ENCODE measurements at places on chromosomes 6 and 20. TPM values are rescaled to one million over a fixed set of nuclear protein-coding genes. Genes with fewer than 3 reads are reported as not detected.
A peak's percentile ranks its signal among the peaks of the same experiment; 100 is the strongest.

The TCEA2 gene
- total RNA-seq: 52.0 TPM

The RBPJL gene
- not detected for total RNA-seq

The HAO1 gene
- total RNA-seq: not detected

The LAMA2 gene
- 0.40 TPM for total RNA-seq

The UST gene
- 1.6 TPM for total RNA-seq

The WFDC10B gene
- total RNA-seq: not detected

The EYA2 gene
- 0.16 TPM for total RNA-seq

The OLIG3 gene
- total RNA-seq: 3.5 TPM

The SMOC2 gene
- total RNA-seq: not detected

The CRIP3 gene
- total RNA-seq: 4.6 TPM

The RBM24 gene
- not detected for total RNA-seq

- no peak for ATAC-seq
These were observed 108.1 kb upstream of the DUSP22 start for GRCh38 chr6:184161-184700.

DNA sequence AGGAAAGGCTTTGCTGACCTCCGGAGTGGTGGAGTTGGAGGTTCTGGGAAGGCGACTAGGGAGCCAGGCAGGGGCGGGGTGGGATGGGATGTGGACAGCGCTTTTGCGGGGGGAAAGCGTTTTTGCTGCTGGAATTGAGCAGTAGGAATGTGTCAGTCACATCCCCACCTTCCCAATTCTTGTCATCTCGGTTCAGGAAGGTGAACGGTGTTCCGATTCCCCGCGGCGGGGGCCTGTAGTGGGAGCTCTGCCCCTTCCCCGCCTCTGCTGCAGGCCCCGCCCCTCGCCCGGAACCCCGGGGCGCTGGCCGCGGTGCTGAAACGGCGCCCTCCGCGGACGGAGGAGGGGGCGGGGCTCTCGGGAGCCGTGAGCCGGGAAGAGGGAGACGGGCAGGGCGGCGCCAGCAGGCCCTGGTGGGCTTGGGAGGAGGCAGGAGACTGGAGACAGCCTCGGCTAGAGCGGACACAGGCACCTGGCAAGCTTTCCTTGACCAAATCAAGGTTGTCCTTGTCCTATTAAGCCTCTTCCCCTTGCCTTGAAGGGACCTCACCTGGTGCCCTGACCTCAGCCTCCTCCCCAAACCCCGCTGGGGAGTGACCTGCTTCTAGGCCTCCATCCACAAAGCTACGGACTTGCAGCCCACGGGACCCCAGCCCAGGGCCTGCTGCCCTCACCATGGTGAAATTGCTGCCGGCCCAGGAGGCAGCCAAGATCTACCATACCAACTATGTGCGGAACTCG is at the start of gene LHFPL5:
Gene LHFPL5, plus strand, starts transcription at position 357 of the 741 bp plus-strand sequence. Its CDS starts 319 bp downstream, at position 676.
- peak; percentile 71 for ATAC-seq

DNA sequence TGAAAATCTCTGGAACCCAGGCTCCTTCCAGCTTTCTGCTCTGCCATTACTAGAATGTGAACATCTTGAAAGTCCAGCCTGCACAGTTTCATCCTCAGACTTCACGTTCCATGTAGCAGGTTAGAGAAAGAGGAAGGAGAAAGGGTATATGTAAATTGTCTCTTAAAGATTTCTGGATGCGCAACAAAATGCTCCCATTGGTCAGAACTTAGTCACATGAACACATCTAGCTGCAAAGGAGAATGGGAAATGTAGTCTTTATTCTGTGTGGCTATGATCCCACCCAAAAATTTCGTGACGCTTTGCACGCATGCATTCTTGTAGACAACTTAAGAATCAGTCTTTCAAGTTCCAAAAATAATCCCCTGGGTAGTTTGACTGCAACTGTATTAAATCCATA is 46.4 kb upstream of the CHD6 start:
- ATAC-seq: no peak

DNA sequence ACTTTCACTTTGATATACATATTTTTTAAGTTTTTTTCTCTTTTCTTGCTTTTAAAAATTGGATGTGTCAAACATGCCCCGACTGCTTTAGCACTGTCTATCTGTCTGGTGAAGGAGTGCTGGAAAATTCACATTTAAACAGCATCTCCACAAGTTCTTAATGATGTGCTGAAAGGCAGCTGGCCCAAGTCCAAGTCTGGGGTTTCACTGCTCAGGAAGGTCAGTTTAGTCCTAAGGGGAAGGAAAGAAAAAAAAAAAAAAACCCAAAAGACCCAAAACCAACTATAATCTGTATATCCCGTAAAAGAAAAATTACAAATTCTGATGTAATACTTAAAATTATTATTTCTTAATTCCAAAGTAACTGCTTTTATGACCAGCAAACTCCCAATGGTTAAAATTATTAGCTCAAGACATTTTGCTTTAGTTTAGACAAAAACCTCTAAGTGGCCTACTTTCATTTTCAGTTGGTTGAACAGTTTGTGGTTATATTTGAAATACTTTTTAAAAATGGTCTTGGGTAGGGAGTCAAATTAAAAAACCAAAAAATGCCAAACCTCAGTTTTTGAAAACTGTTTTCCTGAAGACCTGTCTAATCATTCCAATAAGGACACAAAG is 79.5 kb upstream of the PREP start:
- no peak for ATAC-seq

DNA sequence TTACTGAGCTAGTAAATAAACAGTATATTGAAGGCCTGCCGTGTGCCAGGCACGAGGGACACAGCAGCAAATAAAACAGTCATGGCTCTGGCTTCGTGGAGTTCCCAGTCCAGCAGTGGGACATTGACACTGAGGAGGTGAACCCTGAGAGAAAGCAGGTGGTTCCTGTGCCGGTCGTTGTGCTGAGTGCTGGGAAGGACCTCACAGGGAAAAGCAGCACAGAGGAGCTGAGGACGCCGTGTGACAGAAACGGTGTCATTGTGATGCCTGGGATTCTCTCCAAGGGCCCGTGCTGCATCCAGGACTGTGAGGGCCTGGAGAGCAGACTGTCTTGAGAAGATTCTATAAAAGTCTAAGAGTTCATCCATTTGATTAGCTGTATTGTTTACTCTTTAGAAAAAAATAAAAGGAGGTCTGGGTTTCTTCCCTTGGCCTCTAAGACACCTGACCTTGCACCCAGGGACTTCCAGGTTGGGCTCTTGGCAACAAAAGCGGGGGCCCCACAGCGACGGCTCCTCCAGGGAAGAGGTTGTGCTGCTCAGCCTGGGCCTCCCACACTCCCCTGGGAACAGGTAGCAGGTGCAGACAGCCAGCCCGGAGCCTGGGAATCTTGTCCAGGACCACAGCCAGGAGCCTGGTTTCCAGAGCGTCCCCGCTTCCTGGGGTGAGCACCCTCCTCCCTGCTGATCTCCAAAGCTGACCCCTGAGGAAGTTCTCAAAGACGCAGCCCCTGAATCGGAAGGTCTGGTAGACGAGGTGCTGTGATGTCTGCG is 251.2 kb upstream of the PMEPA1 start:
- no peak for ATAC-seq

DNA sequence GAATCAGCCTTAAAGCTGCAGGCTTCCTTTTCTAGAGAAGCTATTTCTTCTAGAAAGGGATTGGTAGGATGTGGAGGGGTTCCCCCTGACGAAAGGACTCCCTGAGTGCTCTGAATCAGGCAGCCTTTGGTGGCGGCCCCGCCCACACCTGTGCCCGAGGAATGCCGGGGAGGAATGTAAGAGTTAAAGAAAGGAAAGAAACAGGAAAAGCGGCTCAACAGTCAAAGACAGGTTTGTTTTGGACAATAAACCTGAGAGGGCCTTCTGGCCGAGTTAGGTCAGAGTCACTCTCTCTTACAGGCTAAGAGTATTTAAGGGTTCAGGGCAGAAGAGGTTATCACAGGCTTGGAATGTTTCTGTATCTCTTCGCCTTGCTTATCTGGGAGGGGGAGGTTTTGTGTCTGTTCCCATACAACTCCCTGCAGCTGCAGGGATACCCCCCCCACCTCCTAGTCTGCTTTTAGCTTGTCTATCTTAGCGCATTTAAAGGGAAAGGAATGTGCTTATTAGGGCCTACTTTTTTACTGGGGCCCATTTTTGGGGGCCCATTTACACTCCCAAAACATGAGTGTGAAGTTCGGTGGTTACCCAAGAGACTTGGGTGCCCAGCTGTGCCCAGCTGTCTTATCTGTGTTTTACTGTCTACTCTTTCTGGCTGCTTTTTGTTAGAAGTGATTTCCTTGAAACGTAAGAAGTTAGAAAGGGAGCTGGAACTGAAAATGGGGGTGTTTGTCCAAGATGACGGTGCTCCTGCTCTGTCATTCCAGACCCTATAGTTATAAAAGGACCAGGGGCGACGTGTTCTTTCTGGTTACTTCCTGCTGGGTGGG is 32.8 kb downstream of the DYNLT1 start:
- no peak for ATAC-seq

GRCh38 chr6:144152334-144152900 is 2.1 kb downstream of the STX11 start:
- ATAC-seq: no peak

DNA sequence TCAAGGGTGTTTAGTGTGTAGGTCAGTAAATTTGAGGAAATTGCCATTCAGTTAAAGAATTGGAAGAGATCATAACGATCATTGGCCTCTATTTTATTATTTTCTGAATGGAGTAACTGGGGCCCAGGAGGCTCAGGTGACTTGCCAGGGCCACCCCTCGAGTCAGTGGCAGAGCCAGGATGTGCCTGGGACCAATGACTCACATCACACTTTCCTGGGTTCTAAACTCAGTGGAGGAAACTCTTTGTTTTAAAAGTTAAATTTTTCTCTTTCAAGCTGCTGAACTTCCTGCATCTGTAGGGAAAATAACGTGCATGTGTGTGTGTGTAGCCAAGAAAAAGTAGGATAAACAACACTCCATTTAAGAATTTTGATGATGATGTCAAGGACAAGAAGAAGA is 135.5 kb downstream of the MYLK4 start:
- no peak for ATAC-seq

DNA sequence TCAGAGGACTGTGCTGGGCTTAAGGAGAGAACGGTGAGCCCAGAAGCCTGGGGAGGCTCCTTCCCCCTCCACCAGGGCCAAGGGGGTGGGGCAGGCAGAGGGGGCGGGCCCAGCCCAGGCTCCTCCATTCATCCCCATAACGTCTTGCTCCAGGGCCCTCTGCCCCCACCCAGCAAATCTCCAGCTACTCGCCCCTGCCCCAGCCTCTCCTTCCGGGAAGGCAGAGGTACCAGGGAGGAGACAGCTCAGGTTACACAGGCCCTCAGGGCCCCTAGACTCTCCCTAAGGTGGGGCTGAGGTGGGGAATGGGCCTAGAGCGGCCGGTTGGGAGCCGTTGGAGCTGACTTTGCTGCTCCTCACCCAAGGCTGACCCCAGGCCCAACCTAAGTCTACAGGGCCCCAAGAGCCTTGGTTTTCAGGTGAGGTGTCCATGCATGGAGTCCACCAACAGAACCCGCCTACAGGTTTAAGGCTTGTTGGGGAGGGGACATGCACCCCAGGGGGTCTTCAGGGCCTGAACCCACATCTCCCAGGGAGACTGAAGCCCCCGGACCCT is 1.2 kb downstream of the LAMA5 start:
- ATAC-seq: no peak

- no peak for ATAC-seq
These were observed 675 bp downstream of the ZBTB9 start for GRCh38 chr6:33455051-33455450.

- ATAC-seq: no peak
These were observed 75.3 kb downstream of the RIN2 start for GRCh38 chr20:19833395-19833794.

DNA sequence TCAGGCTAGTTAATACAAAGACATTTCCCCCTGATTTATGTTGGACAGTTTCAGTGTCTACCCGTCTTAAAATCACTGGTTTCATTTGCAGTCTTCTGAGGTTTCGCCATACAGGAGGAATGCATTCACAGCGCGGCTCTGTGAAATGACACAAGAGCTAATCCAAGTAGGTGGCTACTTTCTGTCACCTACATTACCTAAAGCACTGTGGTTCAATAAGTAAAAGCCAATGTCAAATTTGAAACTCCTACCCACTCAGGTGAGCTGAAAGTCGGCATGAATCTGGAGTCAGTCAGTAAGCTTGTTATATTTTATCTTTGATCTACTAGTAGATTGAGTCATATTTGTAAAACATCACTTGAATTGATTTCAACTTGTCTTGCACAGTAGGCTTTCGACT is 370.8 kb downstream of the LAMA2 start:
- peak; percentile 84 for ATAC-seq

GRCh38 chr6:129903082-129903481 is 42.0 kb upstream of the TMEM244 start:
- no peak for ATAC-seq

DNA sequence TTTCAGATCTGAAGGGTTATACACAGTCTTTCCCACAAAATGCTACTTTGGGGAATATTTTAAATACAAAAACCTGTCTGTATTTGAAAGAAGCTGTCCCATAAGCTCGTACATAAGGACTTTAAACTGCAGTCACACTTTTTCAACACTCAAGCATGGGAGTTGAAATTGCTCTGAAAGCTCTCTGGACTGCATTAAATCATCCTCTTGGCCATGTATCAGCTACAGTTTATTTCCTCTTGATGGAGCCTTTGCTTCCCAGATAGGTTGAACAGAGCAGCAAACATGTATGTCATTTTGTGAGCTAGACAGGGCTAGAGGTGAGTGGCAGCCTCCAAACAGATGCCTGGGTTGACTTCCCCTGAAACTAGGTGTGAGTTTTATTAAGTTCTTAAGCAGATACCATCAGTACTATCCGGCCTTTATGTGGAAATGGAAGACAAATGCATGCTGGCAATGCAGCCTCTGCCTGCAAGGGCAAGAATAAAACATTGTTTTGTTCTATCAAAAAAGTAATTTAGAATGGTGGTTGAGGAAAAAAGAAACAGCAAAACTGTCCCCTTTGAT is 105.9 kb upstream of the ENPP5 start:
- no peak for ATAC-seq

GRCh38 chr6:20408851-20409250 is 7.2 kb downstream of the E2F3 start:
- no peak for ATAC-seq

DNA sequence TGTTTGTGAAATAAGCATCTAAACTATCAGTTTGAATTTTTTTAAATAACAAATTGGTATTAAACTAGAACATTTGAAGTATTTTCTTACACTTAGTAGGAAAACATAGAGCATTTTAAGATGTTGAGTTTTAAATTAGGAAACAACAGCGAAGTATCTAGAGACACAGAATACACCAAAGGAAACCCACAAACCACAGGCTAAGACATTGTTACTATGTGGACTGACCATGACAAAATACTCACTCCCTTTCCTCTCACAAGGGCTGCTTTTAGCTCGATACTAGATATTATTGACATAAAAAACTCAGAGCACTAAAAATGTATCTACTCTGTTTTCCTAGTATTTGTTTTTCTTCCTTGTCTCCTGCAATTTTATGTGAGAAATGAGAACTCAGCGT is 266.0 kb upstream of the CITED2 start:
- no peak for ATAC-seq

Data from activated T-helper 17 cell treated with anti-CD3 and anti-CD28 coated beads, Interleukin-2, amount 50 U/mL, for 72 hours (primary cell).